M059J (cell line): ENCODE measurements at places on chromosomes 6 and 20.

DNA sequence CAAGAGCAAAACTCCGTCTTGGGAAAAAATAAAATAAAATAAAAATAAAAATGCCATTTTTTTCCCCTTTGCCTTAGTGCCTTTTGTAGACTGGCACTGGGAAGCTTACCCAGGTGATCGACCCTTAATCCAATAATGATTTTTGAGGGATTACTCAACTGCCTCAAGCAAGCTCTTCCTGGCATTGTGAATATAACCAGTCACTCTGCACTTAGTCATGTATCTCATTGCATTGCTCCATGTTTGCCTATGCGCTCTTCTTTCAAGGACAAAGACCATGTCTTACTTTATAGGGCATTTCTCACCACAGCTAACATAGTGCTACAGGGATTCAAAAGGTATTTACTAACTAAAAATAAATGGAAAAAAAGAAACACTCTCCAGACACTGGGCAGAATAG lies 13.0 kb downstream of the GFOD1 start:
- DNase-seq = peak; percentile 89

GRCh38 chr20:40930561-40930960 lies 98.1 kb upstream of the TOP1 start:
- DNase-seq = peak; percentile 34

- no peak for DNase-seq
Observed at GRCh38 chr6:16095180-16095579, 33.7 kb upstream of the MYLIP start.

GRCh38 chr20:8997701-8998117 lies 71.2 kb upstream of the PLCB4 start:
- no peak for DNase-seq
